ENCODE measurements at places on chromosomes 7 and 10. TPM values are rescaled to one million over a fixed set of nuclear protein-coding genes. Genes with fewer than 3 reads are reported as not detected.

GRCh38 chr7:18361756-18362155 lies 133.8 kb upstream of the HDAC9 start:
- no peak overlapping the region for H3K27ac ChIP-seq
- no peaks in the 10 kb centered on the region for H3K36me3 ChIP-seq
- no peaks in the 10 kb centered on the region for H3K27me3 ChIP-seq

DNA sequence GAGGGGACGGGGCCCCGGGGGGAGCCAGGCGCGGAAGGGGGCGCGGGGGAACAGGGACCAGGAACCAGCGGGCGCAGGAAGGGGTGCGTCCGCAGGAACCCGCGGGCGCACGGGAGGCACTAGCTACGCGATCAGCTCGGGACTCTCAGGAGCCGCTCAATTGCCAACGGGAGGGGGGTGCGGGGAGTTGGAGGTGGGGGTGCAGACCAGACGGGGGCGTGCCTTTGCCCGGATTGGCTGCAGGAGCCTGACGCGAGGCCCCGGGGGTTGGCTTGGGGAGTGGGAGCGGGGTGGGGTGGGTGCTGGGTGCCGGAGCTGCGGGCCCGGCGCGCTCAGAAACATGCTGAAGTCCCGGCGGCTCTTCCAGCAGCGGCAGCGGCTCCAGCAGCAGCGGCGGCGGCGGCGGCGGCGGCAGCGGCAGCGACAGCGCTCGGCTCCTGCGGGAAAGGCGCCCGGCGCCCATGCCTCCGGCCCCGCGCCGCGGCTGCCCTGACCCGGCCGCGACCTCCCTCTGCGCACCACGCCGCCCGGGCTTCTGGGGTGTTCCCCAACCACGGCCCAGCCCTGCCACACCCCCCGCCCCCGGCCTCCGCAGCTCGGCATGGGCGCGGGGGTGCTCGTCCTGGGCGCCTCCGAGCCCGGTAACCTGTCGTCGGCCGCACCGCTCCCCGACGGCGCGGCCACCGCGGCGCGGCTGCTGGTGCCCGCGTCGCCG lies at the start of gene ADRB1:
Gene ADRB1, plus strand, starts transcription at position 335 of the 715 bp plus-strand sequence. Its CDS starts 267 bp downstream, at position 602.
- no peak within 1 kb of the TSS for H3K4me3 ChIP-seq
- H3K4me1 ChIP-seq: no peaks in the 10 kb centered on the region
- DNase-seq: peak; percentile 85
- no peak within 1 kb of the TSS for H3K27ac ChIP-seq

GRCh38 chr10:45514291-45515270 lies 140.6 kb downstream of the ALOX5 start:
- peak; percentile 90 for DNase-seq
- no peaks in the 10 kb centered on the region for H3K27me3 ChIP-seq
- H3K4me3 ChIP-seq: no peak overlapping the region

- peak overlapping the region; percentile 92 for H3K27ac ChIP-seq
- no peaks in the 10 kb centered on the region for H3K27me3 ChIP-seq
- peaks cover 21% of the 10 kb centered on the region for H3K4me1 ChIP-seq
Observed at GRCh38 chr10:98403812-98404504, 11.0 kb downstream of the PYROXD2 start.

DNA sequence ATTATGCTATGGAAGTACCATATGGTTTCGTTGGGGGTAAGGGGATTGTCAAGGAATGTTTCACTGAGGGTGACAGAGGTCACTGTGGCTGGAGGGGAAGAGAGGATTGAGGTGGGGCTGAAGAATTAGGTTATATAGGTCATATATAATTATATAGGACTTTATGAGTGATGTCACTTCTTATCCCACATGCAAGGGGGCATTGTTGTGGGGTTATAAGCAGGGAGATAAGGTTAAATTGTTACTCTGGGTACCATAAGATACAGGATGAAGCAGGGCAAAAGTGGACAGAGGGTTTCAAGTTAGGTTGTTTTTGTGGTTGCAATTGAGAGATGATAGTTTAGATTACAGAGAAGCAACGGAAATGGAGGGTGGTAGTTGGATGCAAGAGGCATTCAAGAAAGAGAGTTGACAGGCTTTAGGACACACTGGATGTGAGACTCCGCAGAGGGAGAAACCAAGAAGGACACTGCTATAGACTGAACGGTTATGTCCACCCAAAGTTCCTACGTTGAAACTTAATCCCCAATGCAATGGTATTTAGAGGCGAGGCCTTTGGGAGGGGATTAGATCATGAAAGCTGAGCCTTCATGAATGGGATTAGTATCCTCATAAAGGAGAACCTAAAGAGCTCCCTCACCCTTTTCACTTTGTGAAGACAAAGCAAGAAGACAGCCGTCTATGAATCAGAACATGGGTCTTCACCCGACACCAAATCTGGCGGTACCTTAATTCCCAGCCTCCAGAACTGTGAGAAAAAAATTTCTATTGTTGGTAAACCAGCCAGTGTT lies 7.0 kb upstream of the PRR15 start:
- DNase-seq: no peak
- no peaks in the 10 kb centered on the region for H3K4me1 ChIP-seq
- no peak overlapping the region for H3K4me3 ChIP-seq

Gene AQP1
- total RNA-seq: 0.59 TPM

Gene ITIH5
- total RNA-seq: 2.2 TPM

Gene GNAT3
- total RNA-seq: not detected
